Bone marrow (tissue), 2 donors: ENCODE measurements at places on chromosomes 12 and 14.

- peak; percentile 82 for DNase-seq
These were observed 33.3 kb downstream of the MIA2 start for GRCh38 chr14:39266871-39267607.

GRCh38 chr14:23485326-23485725 lies 15.8 kb downstream of the NGDN start:
- DNase-seq = no peak

- no peak for DNase-seq
These were observed 28.5 kb downstream of the CFL2 start for GRCh38 chr14:34685819-34686428.

DNA sequence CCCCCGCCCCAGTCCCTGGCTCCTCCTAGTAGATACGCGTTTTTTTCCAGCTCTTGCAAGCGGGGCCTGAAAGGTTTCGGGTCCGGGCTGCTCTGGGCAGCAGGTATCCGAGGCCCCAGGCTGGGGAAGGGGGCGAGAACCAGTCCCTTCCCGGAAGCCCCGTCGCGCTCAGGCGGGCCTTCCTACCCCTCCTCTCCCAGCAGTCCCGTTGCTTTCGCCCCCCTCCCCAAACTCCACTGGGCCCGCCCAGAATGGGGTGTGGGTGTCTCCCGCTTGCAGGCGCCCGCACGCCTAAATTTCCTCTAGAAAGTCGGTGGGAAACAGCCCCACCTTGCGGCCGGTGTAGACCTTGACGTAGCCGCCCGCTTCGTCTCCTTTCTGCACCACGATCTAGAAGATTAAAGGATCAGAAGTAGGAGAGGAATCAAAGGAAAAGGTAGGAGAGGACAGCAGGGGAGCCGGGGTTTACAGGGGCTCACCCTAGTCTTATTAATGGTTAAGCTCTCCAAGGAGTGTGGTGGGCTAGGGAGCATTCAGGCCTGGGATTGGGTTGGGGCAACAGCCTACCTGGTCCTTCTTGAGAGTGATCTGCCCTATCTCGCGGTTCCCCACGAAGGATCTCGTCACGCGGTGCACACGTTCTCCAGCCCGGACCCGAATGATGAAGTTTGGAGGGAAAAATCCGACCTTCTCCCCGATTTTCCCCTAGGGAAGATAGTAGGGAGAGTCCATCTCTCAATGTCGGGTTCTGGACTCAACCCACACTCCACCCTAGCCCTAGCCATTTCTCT lies 7.3 kb downstream of the STAC3 start:
- peak; percentile 71 for DNase-seq

GRCh38 chr14:97924922-97925613 lies 1127.9 kb downstream of the VRK1 start:
- DNase-seq = no peak

GRCh38 chr14:37223947-37224474 lies 26.3 kb downstream of the MIPOL1 start:
- DNase-seq = no peak

DNA sequence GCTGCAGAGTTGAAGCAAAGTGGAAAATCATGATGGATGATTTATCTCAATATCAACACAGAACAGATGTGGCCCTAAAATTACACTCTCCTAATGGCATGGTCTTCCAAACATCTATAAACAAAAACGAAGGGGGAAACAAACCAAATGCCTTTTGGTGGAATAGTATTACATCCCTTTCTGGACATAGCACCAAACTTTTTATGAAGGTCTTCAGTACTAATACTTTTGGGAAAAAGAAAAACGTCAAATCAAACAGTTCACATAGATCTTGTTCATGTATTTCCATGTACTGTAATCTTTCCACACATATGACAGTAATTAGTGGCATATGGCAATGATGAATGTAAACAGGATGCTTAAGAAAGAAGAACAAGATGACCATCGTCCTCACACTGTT lies 22.9 kb upstream of the ANAPC7 start:
- DNase-seq = no peak

GRCh38 chr14:103206023-103206481 lies 82.8 kb downstream of the TNFAIP2 start:
- DNase-seq = no peak

DNA sequence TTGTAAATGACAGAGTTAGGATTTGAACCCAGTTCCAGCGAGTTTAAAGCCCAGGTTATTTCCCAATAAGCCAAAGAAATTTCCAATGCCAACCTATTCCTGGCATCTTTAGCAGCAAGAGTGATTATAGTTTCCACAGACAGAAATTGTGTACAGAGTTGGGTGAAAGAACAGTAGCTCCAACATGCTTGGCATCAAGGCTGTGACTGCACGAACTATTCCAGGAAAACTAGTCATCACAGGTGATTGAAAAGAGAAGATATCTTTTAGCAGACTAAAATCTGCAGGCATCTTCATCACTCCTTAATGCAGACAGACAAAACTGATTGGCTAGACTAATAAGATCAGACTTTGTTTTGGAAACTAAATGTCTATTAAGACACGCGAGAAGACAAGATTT lies 262.7 kb upstream of the PLEKHG7 start:
- no peak for DNase-seq

- DNase-seq = peak; percentile 64
These were observed 4.1 kb upstream of the DAO start for GRCh38 chr12:108875682-108876361.

- no peak for DNase-seq
These were observed 25.8 kb downstream of the TMEM120B start for GRCh38 chr12:121738340-121738858.

DNA sequence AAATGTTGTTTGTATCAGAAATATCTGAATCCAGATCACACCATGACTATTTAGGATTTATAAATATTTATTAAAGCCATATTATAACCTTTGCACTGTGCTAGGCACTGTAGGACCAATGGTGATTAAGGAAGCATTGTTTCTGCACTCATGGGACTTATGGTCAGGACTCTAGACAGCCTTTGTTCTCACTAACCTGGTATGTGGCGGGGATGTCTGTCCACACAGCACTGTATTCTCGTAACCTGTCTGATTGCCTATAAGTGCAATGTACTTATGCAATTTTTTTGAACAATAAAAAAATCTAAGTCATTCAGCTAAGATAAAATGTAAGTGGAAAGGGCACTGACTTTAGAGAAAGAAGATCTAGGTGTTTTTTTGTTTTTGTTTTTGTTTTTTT lies 6.7 kb upstream of the SSPN start:
- DNase-seq = no peak

- no peak for DNase-seq
These were observed 1.6 kb downstream of the NXPH4 start for GRCh38 chr12:57218030-57218853.

DNA sequence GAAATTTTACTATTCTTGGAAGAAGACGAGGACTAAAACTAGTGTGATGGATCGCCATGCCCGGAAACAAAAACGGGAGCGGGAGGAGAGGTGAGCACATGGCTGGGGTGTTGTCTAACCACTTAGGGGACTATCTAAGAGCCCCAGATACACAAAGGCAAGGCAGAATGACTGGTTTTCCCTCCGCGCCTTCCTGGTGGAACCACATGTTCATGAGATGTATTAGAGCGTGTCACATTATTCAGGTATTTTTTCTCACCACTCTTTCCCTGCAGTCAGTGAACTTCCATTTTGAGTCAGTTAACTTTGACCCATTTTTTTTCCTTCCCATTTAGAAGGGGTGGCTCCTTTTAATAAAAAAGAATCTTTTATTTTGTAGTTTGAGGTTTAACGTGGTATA lies 68.8 kb upstream of the TRAF3 start:
- DNase-seq = no peak

DNA sequence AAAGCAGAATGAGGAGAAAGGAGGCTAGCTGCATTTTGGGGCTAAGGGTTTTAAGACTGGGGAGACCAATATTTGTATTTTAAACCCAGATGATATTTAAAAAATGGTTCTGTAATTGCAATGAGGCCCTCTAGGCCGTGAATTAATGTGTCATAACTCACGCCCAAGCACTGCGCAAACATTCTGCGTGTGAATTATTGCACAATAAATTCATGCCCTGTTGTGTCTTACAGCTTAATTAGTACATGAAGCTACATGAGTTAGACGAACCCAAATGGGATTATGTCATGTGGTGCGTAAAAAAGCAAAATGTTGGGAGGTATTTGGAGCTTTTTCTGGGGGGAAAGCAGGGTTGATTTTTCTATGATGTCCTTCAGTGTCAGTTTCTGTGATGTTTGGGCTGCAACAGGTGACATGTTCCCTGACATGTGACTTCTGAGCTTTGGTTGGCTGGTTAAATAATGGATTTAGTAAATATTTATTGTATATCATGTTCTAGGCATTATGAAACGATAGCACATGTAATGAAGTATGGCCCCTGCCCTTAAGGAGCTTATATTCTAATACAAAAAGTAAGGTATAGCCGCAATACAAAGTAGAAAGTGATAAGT lies 30.4 kb upstream of the CISTR start:
- no peak for DNase-seq

DNA sequence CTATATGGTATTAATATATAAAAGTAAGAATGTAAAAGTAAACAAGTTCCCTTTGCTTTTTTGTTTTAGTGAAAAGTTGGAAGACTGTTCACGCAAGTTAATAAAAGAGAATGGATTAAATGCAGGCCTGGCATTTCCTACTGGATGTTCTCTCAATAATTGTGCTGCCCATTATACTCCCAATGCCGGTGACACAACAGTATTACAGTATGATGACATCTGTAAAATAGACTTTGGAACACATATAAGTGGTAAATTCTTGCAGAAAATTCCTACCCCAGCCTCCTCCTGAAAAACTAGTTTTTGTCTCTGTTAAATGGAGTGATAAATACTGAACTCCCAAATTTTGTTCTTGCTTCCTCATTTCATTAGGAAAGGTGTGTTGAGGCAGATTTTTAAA lies 20.9 kb downstream of the METAP2 start:
- no peak for DNase-seq

GRCh38 chr12:2999265-2999841 lies 40.2 kb downstream of the TEAD4 start:
- no peak for DNase-seq

DNA sequence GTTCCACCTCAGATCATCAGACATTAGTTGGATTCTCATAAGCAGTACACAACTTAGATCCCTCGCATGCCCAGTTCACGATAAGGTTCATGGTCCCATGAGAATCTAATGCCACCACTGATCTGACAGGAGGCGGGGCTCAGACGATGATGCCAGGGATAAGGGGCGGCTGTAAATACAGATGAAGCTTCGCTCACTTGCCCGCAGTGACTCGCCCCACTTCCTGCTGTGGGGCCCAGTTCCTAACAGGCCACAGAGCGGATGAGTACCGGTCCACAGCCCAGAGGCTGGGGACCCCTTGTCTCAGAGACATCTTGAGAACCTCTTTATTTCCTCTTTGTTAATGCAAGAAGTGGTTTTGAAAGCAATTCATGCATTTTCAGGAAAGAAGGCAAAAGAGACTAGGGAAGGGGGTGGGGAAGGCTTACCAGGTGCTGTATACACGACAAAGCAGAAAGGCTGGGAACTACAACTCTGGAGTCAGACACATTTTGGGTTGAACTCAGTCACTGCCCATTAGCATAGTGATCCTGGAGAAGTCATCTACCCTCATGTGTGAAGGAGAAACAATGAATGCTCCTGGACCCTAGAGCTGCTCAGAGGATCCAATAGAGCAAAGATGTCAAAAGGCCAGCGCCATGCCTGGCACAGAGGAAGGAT lies 68.7 kb downstream of the EID3 start:
- DNase-seq = peak; percentile 48

GRCh38 chr14:49893309-49894213 lies 679 bp downstream of the ARF6 start:
- peak; percentile 79 for DNase-seq

GRCh38 chr12:79961411-79961810 lies 26.5 kb upstream of the PPP1R12A start:
- DNase-seq = no peak

DNA sequence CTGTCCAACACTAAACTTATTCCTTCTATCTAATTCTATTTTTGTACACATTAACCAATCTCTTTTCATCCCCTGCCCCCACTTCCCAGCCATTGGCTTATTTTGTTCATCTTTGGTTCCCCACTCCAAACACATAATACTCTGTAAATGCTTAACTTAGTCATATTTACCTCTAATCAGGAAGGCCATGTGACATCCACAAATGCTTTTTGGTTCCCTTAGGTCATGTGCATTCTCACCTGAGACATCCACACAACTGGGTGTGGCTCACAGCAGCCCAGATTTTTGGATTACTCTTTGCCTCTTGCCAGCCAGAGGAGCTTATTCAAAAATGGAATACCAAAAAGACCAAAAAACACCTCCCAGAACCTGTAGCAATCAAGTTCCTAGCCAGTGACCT lies 28.4 kb downstream of the ARL1 start:
- DNase-seq = no peak

DNA sequence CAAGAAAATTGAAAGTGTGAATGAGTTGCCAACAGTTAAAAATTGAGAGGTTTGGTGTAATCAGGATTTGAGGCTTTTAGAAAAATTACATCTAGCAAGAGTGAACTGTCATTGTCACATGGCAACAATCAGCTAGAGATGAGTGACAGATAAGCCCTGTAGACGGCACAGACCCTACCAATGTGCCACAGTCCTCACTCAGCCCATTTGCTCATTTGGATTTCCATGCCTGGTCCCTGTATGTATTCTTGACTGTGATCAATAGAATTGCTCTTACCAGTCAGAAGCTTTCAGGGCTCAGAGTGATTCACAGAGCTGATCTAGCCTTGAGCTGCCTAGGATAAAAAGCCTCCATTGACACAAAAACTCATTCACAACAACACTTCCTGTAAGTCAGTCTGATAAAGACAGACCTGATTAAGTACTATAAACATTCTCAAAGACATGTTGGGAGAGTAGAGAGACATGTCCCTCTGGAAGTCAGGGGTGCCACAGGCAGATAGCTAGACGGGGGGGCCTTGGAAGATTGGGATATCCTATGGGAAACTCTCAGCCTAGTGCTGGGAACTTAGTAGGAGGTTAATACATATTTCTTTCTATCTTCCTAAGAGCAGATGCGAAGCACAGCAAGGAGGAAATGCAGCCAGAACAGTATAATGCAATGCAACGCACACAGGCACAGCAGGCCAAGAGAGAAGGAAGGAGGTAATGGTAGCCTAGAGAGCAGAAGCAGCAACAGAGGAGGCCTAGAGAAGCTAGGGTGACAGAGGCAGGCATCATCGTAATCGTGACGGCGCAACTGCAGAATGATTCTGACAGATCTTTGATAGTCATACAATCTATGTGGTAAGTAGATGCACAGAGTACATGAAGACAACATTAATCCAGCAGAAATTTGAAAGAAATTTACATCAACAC lies 2.0 kb upstream of the PELI2 start:
- no peak for DNase-seq
